ENCODE measurements at places on chromosomes 3 and 15.

GRCh38 chr3:176939022-176939817 is 258.1 kb downstream of the TBL1XR1 start:
- peak; percentile 66 for DNase-seq

GRCh38 chr3:52399131-52399530 is 45.8 kb downstream of the SEMA3G start:
- no peak for DNase-seq

GRCh38 chr3:196624907-196625306 is 14.6 kb upstream of the NRROS start:
- no peak for DNase-seq

DNA sequence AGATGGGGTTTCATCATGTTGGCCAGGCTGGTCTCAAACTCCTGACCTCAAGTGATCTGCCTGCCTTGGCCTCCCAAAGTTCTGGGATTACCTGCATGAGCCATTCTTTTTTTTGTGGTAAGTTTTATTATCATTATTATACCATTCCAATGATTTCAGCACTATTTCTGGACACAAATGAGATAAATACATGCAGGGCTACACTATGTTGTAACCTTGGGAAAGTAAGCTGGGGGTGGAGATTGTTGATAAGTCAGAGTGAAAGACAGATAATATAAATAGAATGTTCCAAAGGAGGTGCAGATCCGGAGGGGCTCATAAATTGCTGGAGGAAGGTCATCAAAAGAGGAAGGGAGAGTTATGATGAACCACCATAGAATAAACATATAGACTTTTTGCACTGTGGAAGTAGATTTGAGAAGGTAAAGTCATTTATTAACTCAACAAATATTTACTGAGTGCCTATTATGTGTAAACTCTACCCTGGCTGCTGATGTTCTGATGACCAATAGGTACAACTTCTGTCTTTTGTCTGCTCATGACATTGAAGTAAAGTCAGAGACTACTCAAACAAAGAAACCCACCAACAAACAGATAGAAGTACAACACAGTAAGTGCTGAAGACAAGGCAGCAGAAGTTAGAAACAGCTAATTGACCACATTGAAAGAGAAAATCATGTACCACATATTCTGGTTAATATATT is 478.9 kb upstream of the GOLIM4 start:
- DNase-seq, result no peak

DNA sequence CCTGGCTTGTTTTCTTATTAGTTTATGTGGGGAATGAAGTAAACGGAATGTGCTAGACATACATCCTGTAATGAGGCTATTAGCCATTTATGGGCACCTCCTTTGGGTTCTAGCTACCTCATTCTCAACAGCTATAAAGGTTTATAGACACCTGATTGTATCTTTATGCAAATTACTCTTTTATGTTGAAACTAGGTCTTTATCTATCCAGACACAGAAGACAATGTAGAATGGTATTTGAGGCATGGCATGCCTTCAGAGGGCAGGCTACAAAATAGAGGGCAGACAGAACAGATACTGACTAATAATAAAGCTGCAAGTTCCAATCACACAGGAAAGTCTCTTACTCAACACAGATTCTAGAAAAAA is 27.1 kb downstream of the TBC1D2B start:
- no peak for DNase-seq

DNA sequence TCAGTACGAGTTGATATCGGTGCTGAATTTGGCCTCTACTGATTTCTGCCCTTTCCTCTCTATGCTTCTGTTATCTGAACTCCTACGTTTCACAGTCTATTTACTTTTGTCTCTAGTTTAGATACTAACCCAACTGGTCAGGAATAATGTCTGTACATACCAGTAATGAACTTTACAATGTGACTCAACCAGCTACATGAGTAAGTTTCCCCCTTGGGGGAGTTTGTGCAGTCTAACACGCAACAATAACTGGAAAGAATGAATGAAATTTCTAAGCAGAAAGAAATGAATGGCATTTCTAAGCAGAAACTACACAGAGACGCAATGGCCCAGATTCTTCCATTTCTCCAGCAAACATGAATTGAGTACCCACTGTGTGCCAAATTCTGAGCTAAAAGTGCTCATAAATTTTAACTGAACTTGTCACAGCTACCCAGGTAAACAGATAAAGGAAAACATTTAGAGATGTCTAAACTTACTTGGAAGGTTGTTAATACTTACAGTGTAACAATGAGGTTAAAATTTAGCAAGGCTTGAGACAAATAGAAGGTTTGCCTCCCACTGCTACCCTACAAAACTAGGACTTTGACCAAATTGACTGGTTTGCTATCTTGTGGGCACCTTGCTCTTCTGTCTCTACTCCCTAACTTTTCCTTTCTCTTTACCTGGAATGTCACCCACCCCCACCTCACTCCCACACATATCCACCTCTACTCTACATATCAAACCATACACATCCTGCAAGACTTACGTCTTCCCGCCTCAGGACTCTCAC is 11.6 kb downstream of the UPK1B start:
- DNase-seq, result peak; percentile 2

DNA sequence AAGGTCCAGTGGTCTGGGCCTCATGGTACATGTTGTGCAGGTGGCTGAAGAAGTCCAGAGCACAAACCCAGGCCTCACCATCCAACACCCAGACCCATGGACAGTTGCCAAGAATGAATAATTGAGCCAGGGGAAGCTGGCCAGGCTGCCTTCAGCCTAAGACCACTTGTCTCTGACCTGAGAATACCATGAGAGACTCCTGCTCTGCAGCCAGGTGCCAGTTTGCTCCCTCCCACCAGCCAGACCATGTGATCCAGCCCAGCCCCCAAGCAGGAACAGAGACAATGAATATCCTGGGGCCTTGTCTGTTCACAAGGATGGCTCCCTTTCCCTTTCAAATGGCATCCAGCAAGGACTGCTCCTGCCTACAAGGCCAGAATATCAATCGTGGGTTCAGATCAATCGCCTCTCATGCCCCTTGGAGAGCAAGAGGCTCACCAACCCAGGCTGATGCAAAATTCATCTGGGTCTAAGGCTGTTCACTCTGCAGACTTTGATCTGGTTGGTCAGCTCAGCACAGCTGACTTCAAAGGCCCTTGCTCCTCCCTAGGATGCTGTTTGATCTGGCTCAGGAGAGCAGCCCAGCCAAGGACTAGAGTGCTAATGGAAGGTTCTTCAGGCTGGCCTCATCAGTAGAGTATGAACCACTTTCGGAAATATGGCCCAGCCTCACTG is 13.4 kb downstream of the TRAIP start:
- DNase-seq, result no peak

DNA sequence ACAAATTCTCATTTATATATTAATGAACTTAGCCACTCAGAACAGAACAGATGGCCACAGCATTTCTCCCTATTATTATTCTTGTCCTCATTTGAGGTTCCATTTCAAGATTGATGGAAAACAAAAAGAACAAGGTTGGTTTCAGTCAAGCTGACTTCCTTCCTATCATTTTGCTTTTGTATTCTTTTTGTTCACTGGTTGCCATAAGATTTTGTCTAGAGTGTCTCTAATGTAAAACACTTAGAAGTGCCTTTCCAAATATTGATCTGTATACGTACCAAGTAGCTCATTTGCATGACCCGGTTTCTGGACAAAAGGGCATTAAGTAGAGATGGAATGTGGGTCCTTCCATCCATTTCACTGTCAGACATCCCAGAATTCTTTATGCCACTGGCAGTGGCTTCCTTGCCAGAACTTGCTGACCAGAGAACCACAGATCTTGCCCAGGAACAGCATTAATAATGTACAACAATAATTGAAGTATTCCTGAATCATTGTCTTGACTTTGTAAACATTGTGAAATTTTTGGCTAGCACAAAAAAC is 63.8 kb downstream of the PEX5L start:
- no peak for DNase-seq

GRCh38 chr3:4906107-4906621 is 73.1 kb upstream of the BHLHE40 start:
- DNase-seq, result no peak

DNA sequence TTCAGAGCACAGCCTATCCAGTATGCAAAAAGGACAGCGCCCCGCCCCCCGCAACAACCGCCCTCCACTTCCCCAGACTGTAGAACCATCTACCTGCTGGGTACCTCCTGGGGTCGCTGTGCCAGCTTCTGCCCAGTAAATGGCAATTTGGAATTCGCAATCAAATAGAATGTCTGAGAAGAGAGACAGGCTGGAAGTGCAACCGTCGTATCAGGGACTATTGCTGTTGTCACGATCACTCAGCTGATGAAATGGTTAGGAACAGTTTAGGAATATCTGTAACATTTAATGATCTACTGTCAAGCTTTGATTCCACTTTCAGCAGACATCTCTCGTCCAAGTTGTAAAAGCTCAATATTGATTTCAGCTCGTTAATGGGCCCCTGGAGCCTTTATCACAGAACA is 13.3 kb upstream of the PARL start:
- DNase-seq, result no peak

GRCh38 chr15:84034578-84035398 is 200.8 kb upstream of the GOLGA6L4 start:
- DNase-seq, result no peak

GRCh38 chr15:90691982-90692773 is 25.0 kb upstream of the BLM start:
- DNase-seq, result no peak

DNA sequence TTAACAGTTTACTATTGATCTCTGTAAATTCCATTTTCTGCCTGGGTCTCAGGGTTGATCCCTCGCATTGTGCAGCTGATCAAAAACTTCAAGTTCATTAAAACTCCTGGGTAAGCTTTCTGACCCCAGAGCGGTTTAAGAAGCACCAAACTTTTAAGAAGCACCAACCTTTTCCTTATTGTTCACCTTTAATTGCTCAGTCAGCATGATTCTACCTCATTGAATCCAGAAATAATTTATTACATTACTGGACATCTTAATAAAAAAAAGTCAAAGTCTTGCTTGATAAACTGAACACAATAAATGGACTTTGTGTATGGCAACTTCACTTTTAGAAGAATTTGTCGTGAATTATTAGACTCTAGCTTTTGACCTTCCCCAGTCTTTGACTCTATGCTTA is 46.9 kb downstream of the HDGFL3 start:
- DNase-seq, result no peak

DNA sequence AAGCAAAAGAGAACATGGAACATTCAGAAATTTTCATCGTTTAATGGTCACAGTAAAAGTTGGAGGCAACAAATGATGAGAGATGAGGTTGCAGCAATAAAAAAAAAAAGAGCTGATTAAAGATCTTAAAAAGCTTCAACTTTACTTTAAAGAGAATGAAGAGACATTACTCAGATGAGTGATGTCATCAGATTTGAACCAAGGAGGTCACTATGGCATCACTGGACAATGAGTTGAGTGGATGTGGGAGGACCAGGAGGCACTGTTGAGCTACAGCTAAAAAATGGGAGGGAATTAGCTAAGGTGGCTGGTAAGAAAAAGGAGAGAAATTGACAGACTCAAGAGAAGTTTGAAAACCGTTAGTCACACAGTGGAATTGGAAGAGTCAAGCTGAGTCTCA is 138.4 kb downstream of the SST start:
- no peak for DNase-seq

- no peak for DNase-seq
Observed at GRCh38 chr3:8353364-8353763, 148.3 kb upstream of the LMCD1 start.

Measured in Panc1 (cell line).